ENCODE measurements at places on chromosomes 11 and 22. TPM values are rescaled to one million over a fixed set of nuclear protein-coding genes. Genes with fewer than 3 reads are reported as not detected.

The XKR3 gene
- total RNA-seq = not detected

The INS gene
- not detected for total RNA-seq

The PRMT3 gene
- 20.1 TPM for total RNA-seq

The CDC42EP2 gene
- total RNA-seq = 5.9 TPM

The CFAP300 gene
- not detected for total RNA-seq

The KRTAP5-3 gene
- total RNA-seq = not detected

The HBG1 gene
- not detected for total RNA-seq

The NXPE1 gene
- total RNA-seq = 0.20 TPM

The BTBD18 gene
- total RNA-seq = not detected

The VWA5A gene
- total RNA-seq = 1.6 TPM

The MRGPRF gene
- 3.8 TPM for total RNA-seq

The HEPACAM gene
- total RNA-seq = 0.40 TPM

The MS4A7 gene
- total RNA-seq = 7.6 TPM

The PHLDB1 gene
- total RNA-seq = 19.7 TPM

The HSPB2 gene
- total RNA-seq = 1.5 TPM

The KRTAP5-6 gene
- not detected for total RNA-seq

The C11orf86 gene
- not detected for total RNA-seq

The RFPL2 gene
- not detected for total RNA-seq

The UCP3 gene
- 938 TPM for total RNA-seq

The BIRC3 gene
- 1.8 TPM for total RNA-seq

The PANX3 gene
- total RNA-seq = not detected

The C1QTNF5 gene
- total RNA-seq = 4.0 TPM

The ASPHD2 gene
- total RNA-seq = 0.07 TPM

The DGKZ gene
- 127 TPM for total RNA-seq

The DTX4 gene
- total RNA-seq = 0.55 TPM

The OR4D5 gene
- not detected for total RNA-seq

The SERHL2 gene
- 13.4 TPM for total RNA-seq

The LARGE2 gene
- total RNA-seq = not detected

The TRIM49 gene
- not detected for total RNA-seq

The ESAM gene
- total RNA-seq = 30.1 TPM

The MMP10 gene
- total RNA-seq = not detected

The OR52E8 gene
- not detected for total RNA-seq

The KRTAP5-8 gene
- total RNA-seq = 0.82 TPM

The DEPDC7 gene
- 2.4 TPM for total RNA-seq

The BDNF gene
- not detected for total RNA-seq

The TENM4 gene
- 0.16 TPM for total RNA-seq

The OOSP4A gene
- total RNA-seq = not detected

The WT1 gene
- not detected for total RNA-seq

The CNTN5 gene
- 0.16 TPM for total RNA-seq
